HepG2 (cell line): ENCODE measurements at places on chromosomes 11 and 22. TPM values are rescaled to one million over a fixed set of nuclear protein-coding genes. Genes with fewer than 3 reads are reported as not detected.
A peak's percentile ranks its signal among the peaks of the same experiment; 100 is the strongest.

GRCh38 chr22:27312966-27313855 is 488.3 kb downstream of the MN1 start:
- DNase-seq = no peak
- H3K4me1 ChIP-seq = no peaks in the 10 kb centered on the region
- no peaks in the 10 kb centered on the region for H3K36me3 ChIP-seq
- H3K27me3 ChIP-seq = no peaks in the 10 kb centered on the region; the same call in 2 of the 3 replicates

GRCh38 chr11:33256031-33256812 is 959 bp upstream of the HIPK3 start:
- no peak for DNase-seq
- no peaks in the 10 kb centered on the region for H3K36me3 ChIP-seq
- peak overlapping the region; percentile 2 for H3K27ac ChIP-seq
- H3K4me3 ChIP-seq = peak overlapping the region; percentile 80
- H3K27me3 ChIP-seq = no peaks in the 10 kb centered on the region; the same call in 1 of the 2 replicates
- H3K4me1 ChIP-seq = peaks cover 24% of the 10 kb centered on the region

- H3K36me3 ChIP-seq = no peaks in the 10 kb centered on the region
- no peak for DNase-seq
- peaks cover 4% of the 10 kb centered on the region for H3K27me3 ChIP-seq
Observed at GRCh38 chr11:46162700-46163099, 41.4 kb upstream of the PHF21A start.

RASSF10 gene
- not detected in 2 replicates for total RNA-seq

GRCh38 chr11:134905928-134906327 is 493.9 kb upstream of the B3GAT1 start:
- no peaks in the 10 kb centered on the region for H3K36me3 ChIP-seq
- H3K27ac ChIP-seq = no peak overlapping the region
- peaks cover 12% of the 10 kb centered on the region; the same call in 2 of the 3 replicates for H3K27me3 ChIP-seq

NRIP3 gene
- total RNA-seq = 0.07 and 0.24 TPM in 2 replicates

ENTHD1 gene
- not detected in 2 replicates for total RNA-seq

DYNC2H1 gene
- total RNA-seq = 0.66 and 1.2 TPM in 2 replicates

PIK3C2A gene
- 49.9 and 117 TPM in 2 replicates for total RNA-seq

DNA sequence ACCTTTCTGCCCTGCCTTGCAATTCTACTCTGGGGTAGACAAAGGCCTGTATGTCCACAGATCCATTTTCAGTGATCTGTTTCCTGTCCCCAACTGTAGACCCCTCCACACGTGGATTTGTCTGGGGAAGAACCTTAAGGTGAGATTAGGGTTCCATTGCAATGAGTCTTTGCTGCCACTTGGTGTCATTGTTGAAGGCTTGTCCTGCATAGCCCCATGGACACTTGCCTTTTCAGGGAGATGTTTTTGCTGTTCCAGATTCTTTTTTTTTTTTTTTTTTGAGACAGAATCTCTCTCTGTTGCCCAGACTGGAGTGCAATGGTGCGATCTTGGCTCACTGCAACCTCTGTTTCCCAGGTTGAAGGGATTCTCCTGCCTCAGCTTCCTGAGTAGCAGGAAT is 21.8 kb downstream of the SERPING1 start:
- no peaks in the 10 kb centered on the region for H3K36me3 ChIP-seq
- no peaks in the 10 kb centered on the region for H3K27me3 ChIP-seq
- no peak overlapping the region for H3K4me3 ChIP-seq
- H3K4me1 ChIP-seq = no peaks in the 10 kb centered on the region

DNA sequence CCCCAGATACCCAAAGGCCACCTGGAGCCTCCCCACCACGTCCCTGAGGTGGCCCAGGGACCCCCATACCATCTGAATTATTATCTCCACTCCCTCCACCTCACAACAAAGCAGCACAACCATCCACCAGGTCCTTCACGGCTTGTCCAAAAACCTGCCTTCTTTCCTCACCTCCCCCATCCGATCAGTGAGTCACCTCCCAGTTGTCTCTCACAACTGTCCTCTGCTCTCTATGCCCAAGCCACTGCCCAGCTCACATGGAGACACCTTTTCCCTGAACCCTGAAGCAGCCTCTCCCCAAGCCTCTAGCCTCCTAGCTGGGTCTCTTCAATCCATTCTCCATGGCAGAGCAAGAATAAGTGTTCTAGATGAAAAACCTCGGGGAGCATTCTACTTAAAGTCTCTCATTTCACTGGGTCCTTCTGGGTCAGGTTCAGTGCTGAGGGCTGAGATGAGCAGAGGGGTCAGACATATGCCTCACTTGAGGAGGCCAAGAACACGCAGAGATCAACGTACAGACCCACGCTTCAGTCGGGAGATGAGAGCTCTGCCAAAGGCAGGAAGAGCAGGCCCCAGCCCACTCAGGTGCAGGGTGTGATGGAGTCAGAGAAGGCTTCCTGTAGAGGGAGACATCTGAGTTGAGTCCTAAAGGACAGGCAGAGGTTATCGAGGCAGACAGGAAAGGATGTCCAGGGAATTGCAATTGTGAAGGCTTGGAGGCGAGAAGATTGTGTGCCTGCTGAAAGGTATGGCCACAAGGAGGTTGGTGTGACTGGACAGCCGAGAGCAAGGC is 74.7 kb downstream of the PDE2A start:
- no peak overlapping the region for H3K4me3 ChIP-seq
- H3K27ac ChIP-seq = no peak overlapping the region
- peaks cover 65% of the 10 kb centered on the region for H3K27me3 ChIP-seq
- no peaks in the 10 kb centered on the region for H3K36me3 ChIP-seq

MAJIN gene
- total RNA-seq = not detected in 2 replicates

GRCh38 chr22:36456464-36456845 is 25.0 kb downstream of the TXN2 start:
- H3K27ac ChIP-seq = no peak overlapping the region
- DNase-seq = no peak
- no peaks in the 10 kb centered on the region; the same call in 1 of the 2 replicates for H3K27me3 ChIP-seq

DNA sequence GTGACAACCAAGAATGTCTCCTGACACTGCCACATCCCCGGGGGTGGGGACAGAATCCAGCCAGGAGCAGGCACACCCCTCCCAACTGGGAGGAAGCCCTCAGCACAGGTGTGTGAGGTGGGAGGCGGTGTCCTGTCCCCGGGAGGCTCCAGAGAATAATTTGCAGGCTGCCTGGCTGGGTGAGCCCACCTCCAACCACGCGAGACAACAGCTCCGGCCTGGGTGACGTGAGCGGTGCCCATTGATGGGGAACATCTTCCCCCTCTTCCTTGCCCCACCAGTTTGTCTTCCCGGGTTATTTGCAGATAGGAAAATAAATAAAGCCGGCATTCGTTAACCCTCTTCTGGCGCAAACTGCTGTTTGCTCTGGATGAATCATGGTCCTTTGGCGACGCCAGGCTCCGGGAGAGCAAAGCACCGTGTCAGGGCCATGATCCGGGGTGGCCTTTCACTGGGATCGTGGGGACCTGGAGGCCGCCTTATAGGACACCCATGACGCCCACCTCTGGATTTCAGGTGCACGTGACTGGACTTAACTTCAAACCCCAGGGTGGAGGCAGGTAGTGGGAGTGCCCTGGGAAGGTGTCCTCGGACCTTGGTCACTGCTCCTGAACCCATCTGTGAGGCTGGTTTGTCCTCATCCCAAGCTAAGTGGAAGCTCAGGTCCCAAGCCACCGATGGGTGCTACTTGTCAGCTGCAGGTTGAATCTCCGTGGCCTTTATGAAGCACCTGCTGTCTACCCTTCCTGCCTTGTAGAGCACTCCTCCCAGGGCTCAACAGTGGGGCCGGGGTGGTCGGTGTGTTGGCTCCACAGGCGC is 13.9 kb downstream of the CCND1 start:
- peak overlapping the region; percentile 48 for H3K4me3 ChIP-seq
- H3K27me3 ChIP-seq = no peaks in the 10 kb centered on the region
- H3K4me1 ChIP-seq = peaks cover 69% of the 10 kb centered on the region
- peak overlapping the region; percentile 88 for H3K27ac ChIP-seq
- DNase-seq = peak; percentile 94

- H3K36me3 ChIP-seq = no peaks in the 10 kb centered on the region
- H3K27me3 ChIP-seq = no peaks in the 10 kb centered on the region
- no peak overlapping the region for H3K4me3 ChIP-seq
Observed at GRCh38 chr11:64814712-64815187, 4.4 kb upstream of the MEN1 start.

ALDH3B1 gene
- 4.0 and 4.5 TPM in 2 replicates for total RNA-seq

DNA sequence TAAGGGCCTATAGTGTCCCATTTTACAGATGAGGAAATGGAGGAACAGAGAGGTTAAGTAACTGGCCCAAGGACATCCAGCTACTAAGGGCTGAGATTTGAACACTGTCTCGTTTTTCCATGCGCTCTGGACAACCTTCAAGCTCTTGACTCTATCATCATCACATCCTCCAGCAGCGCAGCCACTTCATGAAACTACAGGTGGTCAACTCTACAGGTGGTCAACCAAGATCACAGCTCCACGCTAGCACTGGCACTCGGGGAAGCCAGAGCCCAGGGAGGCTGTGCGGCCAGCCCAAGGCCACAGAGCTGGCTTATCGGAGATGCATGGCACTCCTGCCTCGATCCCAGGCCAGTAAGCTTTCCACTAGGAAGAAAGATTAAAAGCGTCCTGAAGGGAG is 40.0 kb downstream of the PHF21B start:
- H3K4me3 ChIP-seq = no peak overlapping the region
- no peak for DNase-seq
- no peaks in the 10 kb centered on the region for H3K4me1 ChIP-seq
- H3K27ac ChIP-seq = no peak overlapping the region
- no peaks in the 10 kb centered on the region for H3K36me3 ChIP-seq

DNA sequence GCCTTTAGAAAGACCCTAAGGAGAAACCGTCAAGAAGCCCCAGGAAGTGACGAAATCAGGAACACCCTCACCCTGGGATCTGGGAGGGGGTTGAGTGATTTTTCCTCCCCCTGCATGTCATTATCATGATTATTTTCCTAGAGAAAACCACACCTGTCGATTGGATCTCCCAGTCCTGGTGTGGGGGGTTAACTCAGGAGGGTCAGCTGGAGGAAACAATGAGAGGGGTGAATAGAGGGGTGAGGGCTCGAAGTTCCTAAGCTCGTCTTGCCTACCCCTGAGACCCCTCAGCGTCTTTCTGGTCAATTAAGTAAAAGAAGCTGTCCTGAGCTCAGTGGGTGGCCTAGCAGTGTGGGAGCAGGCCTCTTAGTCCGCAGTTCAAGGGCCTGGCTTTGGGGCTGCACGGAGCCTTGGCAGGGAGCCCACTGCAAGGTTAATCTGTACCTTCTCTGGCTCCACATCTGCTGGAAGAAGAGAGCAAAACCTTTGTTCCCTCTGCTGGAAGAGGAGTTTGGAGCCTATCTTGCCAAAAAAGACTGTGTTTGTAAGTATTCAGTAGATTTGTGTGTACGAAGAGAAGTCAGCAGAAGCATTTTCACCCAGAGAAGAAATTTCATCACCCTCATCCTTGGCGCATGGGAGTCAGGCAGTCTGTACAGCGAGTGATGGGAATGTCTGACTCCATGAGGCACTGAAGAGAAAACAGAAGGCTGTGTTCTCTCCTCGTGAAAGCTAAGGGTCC is 34.2 kb upstream of the FTH1 start:
- peak overlapping the region; percentile 19; the same call in 1 of the 2 replicates for H3K4me3 ChIP-seq
- peaks cover 95% of the 10 kb centered on the region for H3K4me1 ChIP-seq
- peak; percentile 91 for DNase-seq
- no peaks in the 10 kb centered on the region for H3K36me3 ChIP-seq

MFRP gene
- not detected in 2 replicates for total RNA-seq

- H3K4me1 ChIP-seq = peaks cover 47% of the 10 kb centered on the region
- no peak overlapping the region for H3K27ac ChIP-seq
- no peak for DNase-seq
- H3K27me3 ChIP-seq = no peaks in the 10 kb centered on the region
Observed at GRCh38 chr11:47915783-47916182, 64.6 kb upstream of the PTPRJ start.

DNA sequence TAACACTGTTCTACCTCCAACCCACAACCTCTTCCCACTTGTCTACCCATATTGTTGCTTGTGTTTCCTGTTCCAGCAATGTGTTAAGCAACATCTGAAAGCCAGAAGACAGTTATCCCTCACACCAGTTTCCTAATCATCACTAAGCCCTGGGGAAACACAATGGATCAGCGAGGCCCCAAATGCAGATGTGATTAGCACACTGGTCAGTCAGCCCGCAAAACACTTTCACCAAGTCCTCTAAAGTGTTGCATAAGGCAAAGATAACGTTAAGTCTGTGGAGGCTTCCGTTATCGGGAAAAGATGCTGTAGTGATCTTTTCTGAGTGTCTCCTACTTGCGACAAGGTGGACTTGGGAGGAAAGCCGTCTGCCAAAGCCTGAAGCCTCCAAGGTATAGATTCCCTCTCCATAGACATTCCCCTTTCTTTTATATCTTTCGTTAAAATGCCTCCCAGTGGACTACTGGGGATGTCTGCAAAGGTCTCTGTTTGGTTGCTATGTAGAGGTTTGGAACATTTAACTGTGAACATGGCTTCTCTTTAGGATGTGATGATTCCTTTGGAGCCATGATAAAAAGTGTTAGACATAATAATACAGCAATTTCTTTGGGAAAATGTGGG is at the start of gene MS4A3:
TSS of gene MS4A3 (plus strand) at position 317 of the 621 bp plus-strand sequence. CDS start 4,496 bp downstream, outside the sequence.
- no peak for DNase-seq
- H3K36me3 ChIP-seq = no peaks in the 10 kb centered on the region
- H3K4me3 ChIP-seq = no peak within 1 kb of the TSS
- no peaks in the 10 kb centered on the region for H3K27me3 ChIP-seq

- H3K36me3 ChIP-seq = no peaks in the 10 kb centered on the region
- H3K27me3 ChIP-seq = peaks cover 30% of the 10 kb centered on the region; the same call in 2 of the 3 replicates
- no peak overlapping the region for H3K4me3 ChIP-seq
- peaks cover 4% of the 10 kb centered on the region; the same call in 1 of the 2 replicates for H3K4me1 ChIP-seq
Observed at GRCh38 chr11:30587269-30587812, 1.2 kb upstream of the MPPED2 start.

DNA sequence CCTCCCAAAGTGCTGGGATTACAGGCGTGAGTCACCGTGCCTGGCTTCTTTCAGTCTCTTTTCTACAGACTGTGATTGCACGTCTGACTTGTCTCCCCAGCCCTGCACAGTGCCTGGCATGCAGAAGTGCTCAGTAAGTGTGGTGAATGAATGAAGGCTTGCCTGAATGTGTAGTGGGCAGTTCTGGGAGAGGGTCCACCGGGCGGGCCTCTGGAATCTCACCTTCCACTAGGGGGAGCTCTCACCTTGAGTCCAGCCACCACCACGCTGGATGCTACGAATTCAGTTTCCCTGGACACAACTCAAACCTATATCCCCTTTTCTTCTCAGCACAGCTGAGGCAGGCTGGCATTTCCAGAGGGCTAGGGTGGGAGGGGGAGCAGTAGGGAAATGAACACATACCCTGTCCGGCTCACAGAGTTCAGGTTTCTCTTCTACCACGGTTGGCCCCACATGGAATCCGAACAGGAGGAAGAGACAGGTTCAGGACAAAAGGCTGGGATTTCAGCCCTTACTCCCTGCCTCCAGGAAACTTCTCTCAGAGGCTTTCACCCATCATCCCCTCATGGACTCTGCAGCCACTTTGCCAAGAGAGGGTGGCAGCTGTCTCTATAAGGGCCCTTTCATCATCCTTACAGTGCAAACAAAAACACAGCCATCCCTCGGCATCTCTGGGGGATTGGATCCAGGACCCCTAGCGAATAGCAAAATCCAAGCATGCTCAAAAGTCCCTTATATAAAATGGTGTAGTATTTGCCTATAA is 86.8 kb downstream of the NECTIN1 start:
- H3K36me3 ChIP-seq = no peaks in the 10 kb centered on the region
- no peak overlapping the region for H3K4me3 ChIP-seq
- H3K4me1 ChIP-seq = peaks cover 7% of the 10 kb centered on the region; the same call in 1 of the 2 replicates
- peak; percentile 40 for DNase-seq
- peaks cover 3% of the 10 kb centered on the region; the same call in 1 of the 2 replicates for H3K27me3 ChIP-seq
